ENCODE measurements at places on chromosomes 7 and 10.

GRCh38 chr10:51117053-51117660 is 42.9 kb downstream of the PRKG1 start:
- H3K4me3 ChIP-seq, result no peak overlapping the region
- peaks cover 3% of the 10 kb centered on the region for H3K36me3 ChIP-seq
- no peak for DNase-seq
- H3K27ac ChIP-seq, result peak overlapping the region; percentile 33
- no peaks in the 10 kb centered on the region for H3K27me3 ChIP-seq
- peaks cover 16% of the 10 kb centered on the region for H3K4me1 ChIP-seq

DNA sequence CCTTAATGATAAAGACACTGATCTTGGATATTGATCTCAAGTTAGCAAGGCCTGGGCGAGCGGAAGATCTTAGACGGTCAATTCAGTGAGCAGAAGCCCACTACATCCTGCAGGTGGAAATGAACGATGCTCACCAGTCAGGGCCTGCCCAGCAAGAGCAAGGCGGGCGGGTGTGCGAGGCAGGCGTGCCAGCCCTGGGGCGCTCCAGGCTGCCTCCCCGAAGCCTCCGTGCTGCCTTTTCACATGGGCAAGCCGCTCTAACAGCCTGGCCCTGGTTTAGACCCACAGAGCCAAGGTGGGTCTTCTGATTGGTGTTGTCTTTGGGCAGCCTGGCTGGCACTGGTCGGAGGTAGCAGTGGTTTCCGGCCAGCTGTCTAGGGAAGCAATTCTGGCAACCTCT is 475.1 kb upstream of the FOXK1 start:
- no peaks in the 10 kb centered on the region for H3K4me1 ChIP-seq
- H3K36me3 ChIP-seq, result no peaks in the 10 kb centered on the region
- H3K27ac ChIP-seq, result no peak overlapping the region
- no peak overlapping the region for H3K4me3 ChIP-seq
- no peaks in the 10 kb centered on the region for H3K27me3 ChIP-seq

DNA sequence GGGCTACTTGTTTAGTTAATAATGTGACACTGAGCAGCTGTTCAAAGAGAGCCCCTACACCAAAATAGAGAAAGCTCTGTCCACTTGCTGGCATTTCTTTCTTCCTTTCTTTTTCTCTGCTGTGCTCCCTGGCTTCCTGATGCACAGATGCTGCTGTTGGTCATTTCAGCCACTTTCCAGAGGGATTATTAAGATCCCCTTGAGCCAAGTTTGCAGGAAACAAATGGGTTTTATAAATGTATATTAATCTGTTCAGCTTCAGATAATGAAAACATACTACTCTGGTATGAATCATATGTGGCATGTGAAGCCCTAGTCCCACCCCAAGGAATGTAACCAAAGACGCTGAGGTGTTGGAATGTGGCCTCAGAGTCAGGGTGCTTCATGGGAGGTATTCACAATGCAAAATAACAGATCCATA is 638.2 kb upstream of the FZD8 start:
- H3K4me1 ChIP-seq, result no peaks in the 10 kb centered on the region
- H3K4me3 ChIP-seq, result no peak overlapping the region
- H3K36me3 ChIP-seq, result no peaks in the 10 kb centered on the region
- no peak overlapping the region for H3K27ac ChIP-seq
- no peaks in the 10 kb centered on the region for H3K27me3 ChIP-seq

DNA sequence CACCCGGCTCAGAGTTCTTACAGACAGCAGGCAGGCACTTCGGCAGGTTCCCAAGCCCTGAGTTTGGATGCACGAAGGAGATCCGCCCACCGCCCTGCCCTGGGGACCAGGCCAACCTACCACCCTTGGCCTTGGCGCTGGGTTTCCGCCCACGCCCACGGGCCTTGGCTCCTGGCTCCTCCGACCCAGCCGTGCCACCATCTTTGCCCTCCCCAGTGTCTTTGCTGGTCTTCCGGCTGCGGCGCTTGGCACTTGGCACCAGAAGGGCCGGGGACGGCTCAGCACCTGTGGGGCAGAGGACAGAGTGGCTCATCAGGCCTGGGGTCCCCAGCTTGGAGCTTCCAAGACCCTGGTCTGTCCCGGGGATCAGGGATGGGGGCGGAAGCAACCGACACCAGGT is 32.1 kb downstream of the SLC29A4 start:
- no peak overlapping the region for H3K4me3 ChIP-seq
- DNase-seq, result no peak
- H3K36me3 ChIP-seq, result peaks cover 7% of the 10 kb centered on the region
- no peak overlapping the region for H3K27ac ChIP-seq
- H3K27me3 ChIP-seq, result no peaks in the 10 kb centered on the region
- no peaks in the 10 kb centered on the region for H3K4me1 ChIP-seq

DNA sequence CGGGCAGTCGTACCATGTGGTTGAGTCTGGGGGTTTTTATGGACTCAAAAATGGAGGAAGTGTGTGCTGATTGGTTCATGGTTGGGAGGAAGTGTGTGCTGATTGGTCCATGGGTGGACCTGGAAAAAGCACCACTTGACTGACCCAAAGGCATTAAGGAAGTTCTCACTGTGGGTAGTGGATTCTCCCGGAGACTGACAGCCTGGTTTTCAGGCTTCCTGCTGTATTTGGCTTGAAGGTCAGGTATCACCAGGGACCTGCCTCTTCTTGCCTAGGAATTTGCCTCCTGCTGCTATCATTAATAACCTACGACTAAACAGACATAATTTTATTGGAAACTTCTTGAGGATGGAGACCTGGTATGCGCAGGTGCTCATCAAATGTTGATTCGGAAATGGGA is 268.8 kb upstream of the LRGUK start:
- no peak overlapping the region for H3K4me3 ChIP-seq
- no peaks in the 10 kb centered on the region for H3K36me3 ChIP-seq
- no peak overlapping the region for H3K27ac ChIP-seq
- no peak for DNase-seq

DNA sequence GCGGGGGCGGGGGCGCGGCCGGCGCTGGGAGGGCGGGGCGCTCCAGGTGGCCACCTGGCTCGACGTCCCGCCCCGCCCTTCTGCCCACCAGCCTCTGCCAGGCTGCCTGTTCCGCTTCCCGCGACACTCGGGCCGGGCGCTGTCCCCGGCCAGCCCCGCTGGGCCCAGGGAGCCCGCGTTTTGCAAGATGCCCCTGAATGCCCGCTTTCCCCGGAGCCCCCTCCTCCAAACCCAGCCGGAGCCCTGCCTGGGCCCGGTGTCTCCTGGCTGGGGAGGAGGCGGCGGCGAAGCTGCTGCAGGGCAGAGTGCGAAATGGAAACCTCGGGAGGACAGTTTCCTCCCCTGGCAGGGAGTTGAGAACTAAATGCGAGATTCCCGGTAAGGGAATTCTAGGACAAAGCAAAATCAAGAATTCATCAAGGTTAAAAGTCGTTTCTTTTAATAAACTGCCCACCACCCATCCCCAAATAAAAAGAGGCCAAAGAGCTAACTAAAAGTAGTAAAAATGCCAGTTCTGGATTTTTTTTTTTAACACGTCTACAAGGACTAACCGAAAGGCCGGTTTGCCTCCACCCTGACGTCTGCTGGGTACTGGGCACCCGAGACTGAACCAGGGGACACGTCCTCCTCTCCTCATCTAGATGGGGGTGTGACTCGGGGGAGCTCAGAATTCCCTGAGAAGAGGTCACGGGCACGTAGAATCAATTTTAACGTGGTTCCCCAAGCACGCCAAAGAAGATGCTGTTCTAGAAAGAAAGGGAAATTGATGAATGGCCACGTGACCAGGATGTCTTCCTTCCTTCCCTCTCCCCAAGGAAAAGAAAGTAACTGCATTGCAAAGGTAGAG is 200.4 kb upstream of the NFE2L3 start:
- peak; percentile 77 for DNase-seq
- H3K27me3 ChIP-seq, result no peaks in the 10 kb centered on the region
- H3K4me3 ChIP-seq, result peak overlapping the region; percentile 93
- no peaks in the 10 kb centered on the region for H3K36me3 ChIP-seq

- H3K27ac ChIP-seq, result no peak overlapping the region
- no peaks in the 10 kb centered on the region for H3K27me3 ChIP-seq
- no peaks in the 10 kb centered on the region for H3K4me1 ChIP-seq
- no peak overlapping the region for H3K4me3 ChIP-seq
Measured at GRCh38 chr7:74294191-74294998, 5.2 kb downstream of the CLIP2 start.

GRCh38 chr10:60382946-60383681 is 6.6 kb downstream of the ANK3 start:
- H3K36me3 ChIP-seq, result no peaks in the 10 kb centered on the region
- peaks cover 8% of the 10 kb centered on the region for H3K4me1 ChIP-seq
- no peak overlapping the region for H3K27ac ChIP-seq
- H3K4me3 ChIP-seq, result no peak overlapping the region
- H3K27me3 ChIP-seq, result no peaks in the 10 kb centered on the region

DNA sequence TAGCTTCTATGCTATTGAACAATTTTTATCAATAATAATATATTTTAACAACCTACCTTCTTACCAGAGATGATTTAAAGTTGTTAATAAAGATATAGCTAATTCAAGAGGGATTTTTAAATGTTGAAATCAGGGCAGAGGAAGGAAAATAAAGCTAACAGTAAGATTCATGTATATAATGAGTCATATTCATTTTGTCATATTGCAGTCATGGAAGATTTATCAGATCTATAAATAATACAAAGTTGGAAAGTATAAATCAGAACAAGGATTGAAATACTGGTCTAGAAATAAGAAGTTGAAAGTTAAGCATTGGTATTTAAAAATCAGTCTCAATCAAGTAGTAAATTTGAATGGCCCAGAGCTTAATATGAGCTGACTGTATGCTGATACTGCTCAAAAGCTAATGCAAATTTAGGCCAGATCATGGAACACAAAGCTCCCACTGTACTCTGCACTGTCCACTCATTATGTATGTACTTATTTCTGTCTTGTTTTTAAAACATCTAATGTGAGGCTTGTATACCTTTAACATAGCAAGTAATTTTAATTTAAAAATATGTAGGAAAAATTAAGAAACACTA is 196.9 kb downstream of the ZEB1 start:
- H3K4me1 ChIP-seq, result no peaks in the 10 kb centered on the region
- no peak overlapping the region for H3K27ac ChIP-seq
- no peaks in the 10 kb centered on the region for H3K36me3 ChIP-seq
- no peaks in the 10 kb centered on the region for H3K27me3 ChIP-seq
- DNase-seq, result no peak

DNA sequence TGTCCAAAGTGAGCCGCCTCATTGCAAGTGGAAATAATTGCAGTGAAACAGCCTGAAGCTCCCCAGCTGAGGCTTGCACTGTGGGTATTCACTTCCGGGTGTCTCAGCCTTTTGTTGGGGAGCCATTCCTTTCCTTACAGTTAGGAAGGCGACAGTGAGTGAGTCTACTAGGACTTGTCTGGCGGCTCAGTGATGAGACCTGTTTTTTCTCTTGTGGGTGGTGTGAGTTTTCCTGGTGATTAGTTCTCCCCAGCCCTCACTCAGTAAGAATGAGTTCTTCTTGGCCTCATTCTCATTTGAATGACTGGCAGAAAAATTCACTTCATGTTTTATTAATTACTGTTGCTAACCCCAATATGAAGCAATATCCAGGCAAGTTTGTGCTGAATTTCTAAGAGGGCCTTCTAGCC is 2.6 kb downstream of the PGAM1 start:
- DNase-seq, result no peak
- H3K4me3 ChIP-seq, result no peak overlapping the region
- no peak overlapping the region for H3K27ac ChIP-seq

- no peak for DNase-seq
- no peaks in the 10 kb centered on the region for H3K27me3 ChIP-seq
- H3K36me3 ChIP-seq, result no peaks in the 10 kb centered on the region
- peak overlapping the region; percentile 88 for H3K4me3 ChIP-seq
Measured at GRCh38 chr7:30912021-30912730, 523 bp downstream of the AQP1 start.

DNA sequence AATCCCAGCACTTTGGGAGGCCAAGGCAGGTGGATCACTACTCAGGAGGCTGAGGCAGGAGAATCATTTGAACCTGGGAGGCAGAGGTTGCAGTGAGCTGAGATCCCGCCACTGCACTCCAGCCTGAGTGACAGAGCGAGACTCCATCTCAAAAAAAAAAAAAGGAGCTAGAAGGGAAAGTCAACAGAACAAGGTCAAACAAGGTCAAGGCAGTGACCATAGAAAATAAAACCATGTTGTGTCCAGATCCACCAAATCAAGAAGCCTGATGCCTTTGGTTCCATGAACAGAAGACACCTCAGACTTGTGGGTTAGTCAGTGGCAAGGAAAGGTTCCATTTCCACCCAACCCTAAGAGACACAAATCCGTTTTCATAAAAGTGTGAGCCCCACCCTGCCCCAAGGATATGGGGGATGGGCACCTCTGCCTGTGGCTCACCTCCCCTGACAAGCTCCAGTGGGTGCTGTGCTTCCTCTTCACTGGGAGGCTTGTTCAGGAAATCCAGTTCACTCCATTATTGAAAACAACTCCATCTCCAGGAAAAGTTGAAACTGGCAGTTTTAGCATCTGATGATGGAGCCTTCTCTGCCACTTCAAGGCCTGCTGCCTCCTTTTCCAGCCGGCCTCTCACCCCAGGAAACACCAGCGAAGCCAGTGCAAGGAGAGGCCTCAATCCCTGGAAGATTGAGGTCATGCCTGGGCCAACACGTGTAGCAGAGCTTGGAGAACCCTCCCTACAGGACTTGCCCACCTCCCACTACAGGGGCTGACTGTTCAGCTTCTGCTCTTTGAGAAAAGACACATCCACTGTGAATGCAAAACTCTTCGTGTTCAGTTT is 152.9 kb downstream of the NRF1 start:
- no peak for DNase-seq
- H3K4me3 ChIP-seq, result no peak overlapping the region
- no peaks in the 10 kb centered on the region for H3K4me1 ChIP-seq

All from aorta (tissue), 5 donors.